Astrocyte of the cerebellum (primary cell): ENCODE measurements at places on chromosomes 4 and X.

GRCh38 chrX:110212299-110212698 is 105.6 kb downstream of the AMMECR1 start:
- no peak for DNase-seq

GRCh38 chr4:80461412-80461811 is 125.9 kb downstream of the CFAP299 start:
- no peak for DNase-seq

DNA sequence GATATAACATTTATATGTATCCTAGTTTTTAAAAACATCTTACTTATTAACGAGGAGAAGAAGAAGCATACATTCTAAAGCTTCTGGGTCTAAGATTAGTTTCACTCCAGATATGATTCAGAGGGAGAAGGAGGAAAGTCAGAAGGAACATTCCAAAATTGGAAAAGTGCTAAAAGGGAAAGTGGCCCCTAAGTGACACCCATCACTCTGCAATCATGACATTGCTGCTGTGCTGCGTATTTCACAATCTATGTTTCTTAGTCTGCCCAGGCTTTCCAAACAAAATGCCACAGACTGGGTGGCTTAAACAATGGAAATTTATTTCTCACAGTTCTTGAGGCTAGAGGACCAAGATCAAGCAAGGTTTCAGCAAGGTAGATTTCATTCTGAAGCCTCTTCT is 72.5 kb upstream of the ATOH1 start:
- no peak for DNase-seq

DNA sequence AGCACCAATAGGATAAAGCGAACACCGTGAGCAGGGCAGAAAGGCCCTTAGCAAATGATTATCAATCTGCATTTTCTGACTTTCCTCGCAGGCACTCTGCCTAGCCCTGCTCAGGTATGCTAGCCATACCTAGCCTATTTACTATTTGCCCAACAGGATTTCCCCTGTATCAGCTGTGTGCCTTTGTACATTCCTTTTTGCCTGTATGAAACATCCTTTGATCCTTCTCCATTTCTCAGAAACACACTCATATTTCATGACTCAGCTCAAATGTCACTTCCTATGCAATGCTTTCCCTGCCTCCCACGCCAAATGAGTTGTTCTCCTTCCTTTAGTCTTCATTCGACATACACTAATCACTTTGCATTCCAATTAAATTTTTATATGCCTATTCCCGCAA is 37.2 kb downstream of the PCDH7 start:
- peak; percentile 52 for DNase-seq

DNA sequence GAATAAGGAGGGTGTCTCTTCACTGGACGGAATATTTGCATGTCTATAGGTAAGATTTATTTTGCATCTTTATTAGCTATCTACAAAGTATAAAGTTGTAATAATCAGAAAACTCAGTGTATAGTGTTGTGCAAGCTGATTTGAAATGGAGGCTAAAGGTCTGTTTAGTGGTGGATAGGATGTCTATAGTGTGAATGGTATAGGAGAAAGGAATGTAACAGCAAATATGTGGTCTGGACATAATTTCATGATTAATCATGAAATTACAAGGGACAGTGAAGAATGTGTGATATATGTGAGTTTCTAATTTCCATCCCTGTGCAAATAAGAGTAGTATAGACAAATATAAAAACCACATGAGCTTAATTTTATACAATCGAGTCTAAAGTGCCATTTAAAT is 79.3 kb upstream of the CAMK2D start:
- DNase-seq: no peak

DNA sequence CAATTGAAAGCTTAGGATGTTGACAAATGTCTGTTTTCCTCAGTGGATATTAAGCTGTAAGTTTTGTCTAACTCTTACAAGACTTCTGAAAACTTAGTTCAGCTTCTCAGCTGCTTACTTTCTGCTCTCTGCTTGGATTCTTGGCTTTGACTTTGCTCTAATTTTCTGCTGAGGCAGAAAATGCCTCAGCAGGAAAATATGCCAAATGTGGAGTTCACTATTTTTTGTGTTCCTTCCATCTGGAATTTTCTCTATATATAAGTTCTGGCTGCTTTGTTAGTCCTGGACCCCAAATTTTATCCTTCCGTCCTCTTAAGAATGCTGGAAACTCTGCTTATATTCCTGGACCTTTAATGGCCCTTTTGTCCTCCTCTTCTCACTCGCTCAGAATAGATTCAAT is 352.6 kb upstream of the NWD2 start:
- DNase-seq: no peak

- no peak for DNase-seq
Observed at GRCh38 chr4:25632135-25632534, 23.5 kb upstream of the SLC34A2 start.

DNA sequence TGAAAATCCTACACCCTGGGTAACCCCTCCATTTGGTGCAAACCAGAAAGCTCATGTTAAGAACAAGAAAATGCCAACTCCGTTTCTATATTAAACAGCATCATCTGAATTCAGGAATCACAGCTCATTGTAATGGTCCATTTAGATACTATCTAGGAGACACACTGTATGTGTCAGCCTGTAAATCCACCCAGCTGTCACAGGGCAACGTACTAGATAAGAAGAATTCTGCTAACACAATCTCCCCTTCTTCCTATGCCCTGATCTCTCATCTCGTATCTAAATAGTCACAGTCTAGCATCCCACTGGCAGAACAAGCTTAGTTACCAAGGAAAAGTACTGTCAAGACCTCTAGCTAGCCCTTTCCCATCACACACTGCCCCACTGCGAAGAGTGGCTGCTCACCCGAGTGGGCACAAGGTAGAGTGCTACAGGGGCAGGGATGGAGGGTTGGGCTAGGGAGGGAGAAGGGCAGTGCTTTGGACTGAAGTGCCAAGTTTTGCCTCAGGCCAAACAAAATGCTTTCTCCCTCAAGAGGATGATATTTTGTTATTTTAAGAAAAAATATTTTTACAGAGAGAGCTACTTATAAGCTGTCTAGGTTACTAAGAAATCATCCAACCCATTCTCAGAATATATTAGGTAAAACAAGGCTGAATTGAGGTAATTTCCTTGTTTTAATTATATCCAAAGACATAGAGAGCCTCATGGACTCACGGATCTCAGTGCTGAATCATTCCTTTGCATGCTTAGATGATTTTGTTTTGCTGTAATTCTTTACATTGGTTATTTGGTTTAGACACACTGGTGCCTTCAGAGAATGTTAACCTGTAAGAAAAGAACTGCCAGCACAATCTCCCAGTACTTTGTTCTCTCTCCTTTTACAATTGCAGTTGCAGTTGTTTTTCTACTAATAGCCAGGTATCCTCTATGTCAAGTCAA is 196.6 kb downstream of the PRDM5 start:
- DNase-seq: no peak

GRCh38 chrX:135384161-135384836 is 37.4 kb upstream of the SMIM10L2A start:
- DNase-seq: no peak

GRCh38 chr4:61211781-61212180 is 11.7 kb downstream of the ADGRL3 start:
- DNase-seq: no peak

- no peak for DNase-seq
Observed at GRCh38 chr4:159937595-159937994, 834.7 kb downstream of the RAPGEF2 start.

- no peak for DNase-seq
Observed at GRCh38 chr4:167265231-167265630, 30.9 kb upstream of the SPOCK3 start.

- no peak for DNase-seq
Observed at GRCh38 chrX:23136816-23137215, 137.1 kb downstream of the DDX53 start.

DNA sequence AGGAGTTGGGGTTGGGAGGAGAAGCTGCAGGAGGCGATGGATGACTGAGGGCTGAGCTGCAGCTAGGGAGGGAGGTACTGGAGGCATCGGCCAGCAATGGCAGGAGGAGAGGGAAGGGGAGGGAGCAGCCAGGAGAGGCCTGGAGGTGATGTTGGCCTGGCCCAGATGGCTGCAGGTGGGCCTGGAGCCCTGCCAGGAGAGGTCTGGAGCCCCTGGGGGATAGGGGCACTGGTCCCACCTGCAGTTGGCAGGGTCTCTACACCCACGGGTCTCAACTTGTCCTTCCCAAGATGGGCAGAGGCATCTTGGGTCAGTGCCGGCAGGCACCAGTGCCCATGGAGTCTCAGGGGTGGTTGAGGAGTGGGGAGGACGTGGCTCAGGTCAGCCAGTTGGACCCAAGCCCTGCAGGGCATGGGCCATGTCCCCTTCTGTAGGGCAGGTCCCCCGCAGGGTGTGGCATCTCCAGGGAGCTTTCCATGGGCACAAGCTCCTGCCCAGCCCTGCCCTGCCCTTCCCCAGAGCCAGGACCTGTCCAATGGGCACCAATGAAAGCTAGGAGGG is 2.7 kb upstream of the MXD4 start:
- no peak for DNase-seq

- DNase-seq: no peak
Observed at GRCh38 chr4:172675232-172675631, 493.4 kb upstream of the GALNT7 start.

DNA sequence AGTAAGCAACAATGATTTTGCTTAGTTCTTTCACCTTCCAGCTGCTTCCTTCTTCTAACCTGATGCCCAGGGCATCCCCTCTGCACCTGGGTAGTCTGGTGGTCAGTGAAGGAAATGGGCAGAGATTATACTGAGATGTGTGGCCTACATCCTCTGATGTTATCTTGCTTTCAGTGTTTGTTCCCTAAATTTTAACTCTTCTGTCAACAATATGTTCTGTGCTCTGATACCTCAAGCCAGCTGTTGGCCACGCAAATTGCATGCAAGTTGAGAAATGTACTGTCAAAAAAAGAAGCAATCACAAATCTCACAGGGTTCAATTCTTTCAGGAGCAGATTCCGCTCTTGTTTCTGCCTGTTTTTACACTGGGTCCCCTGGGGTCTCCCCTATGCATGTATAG is 73.8 kb downstream of the FBXW7 start:
- no peak for DNase-seq

DNA sequence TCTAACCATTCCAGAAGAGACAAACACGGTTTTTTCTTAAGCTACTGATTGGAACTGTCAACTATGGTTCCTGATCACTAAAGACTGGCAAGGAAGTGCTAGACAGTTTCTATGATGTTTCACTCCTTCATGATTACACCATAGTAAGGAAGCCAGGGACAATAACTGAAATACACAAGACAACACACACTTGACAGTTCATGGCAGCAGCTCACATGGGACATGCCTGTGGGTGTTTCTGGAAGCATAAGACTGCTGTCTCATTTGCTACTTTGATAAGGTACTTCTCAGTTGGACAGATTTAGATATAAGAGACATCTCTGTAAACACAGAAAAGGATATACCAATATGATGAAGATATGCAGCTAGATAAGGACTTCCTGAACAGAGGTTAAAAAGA is 8.3 kb upstream of the IRAK1 start:
- DNase-seq: no peak

GRCh38 chrX:7771788-7772438 is 71.1 kb upstream of the VCX start:
- DNase-seq: no peak

- no peak for DNase-seq
Observed at GRCh38 chrX:47229427-47229826, 3.4 kb upstream of the USP11 start.

DNA sequence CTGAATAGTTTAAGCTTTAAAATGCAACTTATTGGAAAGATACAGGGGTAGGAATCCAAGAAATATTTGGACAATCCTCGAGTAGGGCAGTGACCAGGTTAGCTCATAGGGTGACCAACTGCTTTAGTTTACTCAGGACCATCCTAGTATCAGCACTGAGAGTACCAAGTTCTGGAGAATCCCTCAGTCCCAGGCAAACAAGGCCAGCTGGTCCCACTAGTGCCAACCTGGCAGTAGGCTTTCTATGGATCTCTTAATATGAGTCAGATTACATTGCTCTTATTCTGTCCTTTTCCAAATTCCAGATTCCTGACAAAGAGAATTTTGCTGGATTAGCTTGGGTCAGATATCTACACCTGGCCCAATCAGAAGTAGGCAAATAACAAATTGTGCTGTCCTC is 493.7 kb downstream of the KCNIP4 start:
- DNase-seq: no peak

DNA sequence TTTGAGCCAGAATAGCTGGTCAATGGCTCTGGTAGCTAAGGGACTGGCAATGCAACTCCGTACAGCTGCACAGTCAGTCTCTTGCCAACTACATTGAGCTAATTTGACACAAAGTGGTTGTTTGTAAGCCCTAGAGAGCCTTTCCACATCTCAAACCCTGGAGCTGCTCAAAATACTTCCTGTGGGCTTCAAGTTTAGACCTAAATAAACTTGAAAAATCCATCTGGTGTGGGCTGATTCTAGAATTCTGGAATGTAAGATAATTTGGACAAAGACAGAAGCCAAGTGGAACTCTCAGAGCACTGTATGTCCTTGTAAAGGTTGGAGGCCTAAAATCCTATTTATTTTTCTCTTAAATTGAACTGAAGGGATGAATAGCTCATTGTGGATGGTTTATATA is 380.8 kb downstream of the SPRY1 start:
- no peak for DNase-seq

- no peak for DNase-seq
Observed at GRCh38 chr4:138200236-138200590, 41.9 kb downstream of the SLC7A11 start.

DNA sequence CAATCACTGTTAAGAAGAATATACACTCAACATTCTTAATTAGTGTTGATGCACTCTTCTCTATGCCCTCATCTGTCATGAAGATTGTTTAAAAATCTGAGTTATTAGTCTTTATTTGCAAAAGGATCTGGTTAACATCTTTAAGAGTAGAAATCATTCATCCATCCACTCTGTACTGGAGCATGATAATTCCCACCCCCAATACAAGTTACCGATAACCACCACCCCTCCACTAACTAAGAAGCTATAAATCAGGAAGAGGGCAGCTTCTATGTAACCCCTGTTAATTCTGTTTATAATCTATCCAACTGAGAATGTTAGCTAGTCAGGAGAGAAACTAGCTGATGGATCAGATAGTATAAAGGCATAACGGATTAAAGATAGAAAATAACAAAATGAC is 34.5 kb downstream of the RAB28 start:
- no peak for DNase-seq

GRCh38 chrX:16188687-16189086 is 21.4 kb downstream of the MAGEB17 start:
- DNase-seq: no peak

- DNase-seq: no peak
Observed at GRCh38 chr4:26275281-26275680, 45.5 kb upstream of the RBPJ start.

- peak; percentile 92 for DNase-seq
Observed at GRCh38 chr4:139243448-139244365, 36.3 kb downstream of the MGARP start.

- no peak for DNase-seq
Observed at GRCh38 chr4:118585015-118585414, 100.2 kb upstream of the METTL14 start.

GRCh38 chr4:180664766-180665368 is 1578.3 kb upstream of the TENM3 start:
- DNase-seq: peak; percentile 91

- no peak for DNase-seq
Observed at GRCh38 chrX:107760304-107761077, 15.1 kb downstream of the TSC22D3 start.
